Left ventricle myocardium inferior (tissue), 1 donor: ENCODE measurements at places on chromosomes 1 and 21. TPM values are rescaled to one million over a fixed set of nuclear protein-coding genes. Genes with fewer than 3 reads are reported as not detected.

DNA sequence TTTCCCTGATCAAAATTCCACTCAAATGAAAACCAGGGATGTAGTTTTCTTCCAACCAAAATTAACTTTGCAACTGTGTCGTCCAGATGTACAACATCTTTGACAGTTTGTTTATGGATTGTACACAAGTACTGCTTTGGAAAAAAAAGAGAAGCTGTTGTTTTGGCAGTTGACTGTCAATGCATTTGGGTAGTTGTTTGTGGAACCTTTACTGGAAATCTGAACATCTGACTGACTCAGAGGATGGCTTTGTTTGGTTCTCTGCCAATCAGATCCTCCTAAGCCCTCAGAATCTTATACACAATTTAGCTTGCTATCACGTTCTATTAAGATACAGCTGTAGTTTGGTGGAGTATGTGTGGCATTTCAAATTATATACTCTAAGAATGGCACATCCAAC lies 195.0 kb downstream of the KCNK2 start:
- DNase-seq, result no peak

DNA sequence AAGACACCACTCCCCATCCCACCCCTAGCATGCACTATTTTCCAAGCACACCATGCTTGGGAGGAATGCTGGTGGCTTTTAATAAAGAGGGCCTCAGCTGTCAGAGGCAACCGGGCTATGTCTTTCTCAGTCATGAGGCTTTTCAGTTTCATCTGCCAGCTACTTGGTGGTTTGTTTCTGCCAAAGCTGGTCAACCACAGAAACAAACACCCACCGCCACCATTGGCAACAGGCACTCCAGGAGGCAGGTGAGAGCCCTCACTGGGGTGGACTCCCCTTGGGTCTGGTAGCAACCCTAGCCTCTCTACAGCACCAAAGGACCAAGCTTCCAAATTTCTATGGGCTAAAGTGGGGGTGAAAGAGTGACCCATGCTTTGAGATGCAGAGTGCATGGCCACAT lies 54.3 kb upstream of the CD1D start:
- DNase-seq, result no peak

DNA sequence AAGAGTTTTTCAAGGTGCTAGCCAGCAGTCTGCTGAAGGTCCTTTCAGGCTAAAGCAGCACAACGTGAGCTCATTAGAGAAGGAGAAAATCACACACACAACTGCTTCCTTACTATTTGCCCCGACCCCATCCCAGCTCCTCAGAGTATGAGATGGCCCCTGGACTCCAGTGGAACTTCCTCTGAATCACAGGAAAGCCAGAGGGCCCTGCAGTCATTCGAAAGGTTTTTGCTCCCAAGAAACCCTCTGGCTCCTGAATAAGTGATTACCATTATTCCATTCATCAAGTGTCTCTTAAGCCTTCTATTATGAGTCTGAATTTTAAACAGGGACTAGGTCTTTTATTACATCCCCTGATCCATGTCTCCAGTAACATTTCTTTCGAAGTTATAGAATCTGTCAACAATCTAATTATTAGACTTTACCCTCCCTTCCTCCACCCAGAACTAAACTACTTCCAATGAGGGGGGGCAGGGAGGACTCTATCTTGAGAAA lies 14.6 kb downstream of the SIPA1L2 start:
- no peak for DNase-seq

The CATSPERE gene
- total RNA-seq, result 0.58 TPM

GRCh38 chr1:230792691-230793462 lies 45.7 kb downstream of the CAPN9 start:
- DNase-seq, result no peak

The IL19 gene
- not detected for total RNA-seq

DNA sequence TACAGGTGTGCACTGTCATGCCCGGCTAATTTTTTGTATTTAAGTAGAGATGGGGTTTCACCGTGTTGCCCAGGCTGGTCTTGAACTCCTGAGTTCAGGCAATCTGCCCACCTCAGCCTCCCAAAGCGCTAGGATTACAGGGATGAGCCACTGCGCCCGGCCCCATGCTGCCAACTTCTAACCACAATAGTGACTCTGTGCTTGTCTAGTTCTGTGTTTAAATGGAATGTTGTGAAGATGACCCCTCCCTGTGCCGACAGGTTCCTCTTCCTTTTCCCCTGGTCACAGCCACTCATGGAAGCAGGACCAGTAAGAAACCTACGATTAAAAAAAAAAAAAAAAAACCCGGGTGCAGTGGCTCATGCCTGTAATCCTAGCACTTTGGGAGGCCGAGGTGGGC lies 4.7 kb downstream of the MAP1LC3C start:
- DNase-seq, result no peak

DNA sequence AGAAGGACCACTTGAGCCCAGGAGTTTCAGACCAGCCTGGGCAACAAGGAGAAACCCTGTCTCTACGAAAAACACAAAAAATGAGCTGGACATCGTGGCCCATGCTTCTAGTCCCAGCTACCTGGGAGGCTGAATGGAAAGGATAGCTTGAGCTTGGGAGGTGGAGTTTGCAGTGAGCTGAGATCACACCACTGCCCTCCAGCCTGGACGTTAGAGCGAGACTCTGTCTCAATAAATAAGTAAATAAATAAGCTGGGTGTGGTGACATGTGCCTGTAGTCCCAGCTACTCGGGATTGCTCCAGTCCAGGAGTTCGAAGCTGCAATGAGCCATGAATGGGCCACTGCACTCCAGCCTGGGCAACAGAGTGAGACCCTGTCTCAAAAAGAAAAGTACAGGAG lies 3.6 kb downstream of the AKR1A1 start:
- no peak for DNase-seq

GRCh38 chr1:55056632-55056992 lies 17.3 kb downstream of the PCSK9 start:
- no peak for DNase-seq

DNA sequence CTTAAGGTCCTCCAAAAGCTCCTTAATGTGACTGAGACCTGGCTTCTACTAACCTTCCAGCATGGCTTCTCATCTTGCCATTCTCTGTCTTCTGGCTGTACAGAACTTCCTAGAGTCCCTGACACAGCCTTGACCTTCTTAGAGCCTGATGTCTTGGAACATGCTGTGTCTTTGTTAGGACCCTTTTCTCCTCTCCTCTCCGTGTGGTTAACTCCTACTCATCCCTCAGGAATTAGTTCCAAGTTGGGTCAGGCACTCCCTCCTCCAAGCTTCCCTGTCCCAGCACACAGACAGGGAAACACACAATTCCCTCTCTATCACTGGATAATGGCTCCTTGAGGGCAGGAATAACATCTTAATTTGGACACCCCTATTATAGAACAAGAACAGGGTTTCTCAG lies 275.4 kb upstream of the USP24 start:
- DNase-seq, result no peak

DNA sequence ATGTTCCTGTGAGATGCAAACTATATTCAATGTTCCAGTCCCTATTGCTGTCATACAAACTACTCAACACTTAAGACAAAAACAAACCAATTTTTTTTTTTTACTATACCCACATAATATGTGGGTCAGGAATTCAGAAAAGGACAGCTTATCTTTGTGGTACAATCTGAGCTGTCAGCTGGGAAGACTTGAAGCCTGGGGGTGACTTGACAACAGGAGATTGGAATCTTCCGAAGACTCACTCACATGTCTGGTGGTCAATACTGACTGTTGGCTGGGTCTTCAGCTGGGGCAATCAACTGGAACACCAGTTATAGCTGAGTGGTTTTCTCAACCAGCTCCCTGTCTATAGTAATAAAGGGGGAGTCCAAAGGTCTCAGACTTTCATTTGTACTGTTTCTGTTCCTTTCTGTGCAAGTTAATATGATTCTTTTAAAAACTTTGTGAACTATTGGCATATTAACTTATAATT lies 81.7 kb upstream of the ATP1B1 start:
- DNase-seq, result no peak

The HHIPL2 gene
- total RNA-seq, result not detected

The FAM151A gene
- total RNA-seq, result 0.80 TPM

GRCh38 chr1:202266061-202266765 lies 72.6 kb downstream of the LGR6 start:
- no peak for DNase-seq

DNA sequence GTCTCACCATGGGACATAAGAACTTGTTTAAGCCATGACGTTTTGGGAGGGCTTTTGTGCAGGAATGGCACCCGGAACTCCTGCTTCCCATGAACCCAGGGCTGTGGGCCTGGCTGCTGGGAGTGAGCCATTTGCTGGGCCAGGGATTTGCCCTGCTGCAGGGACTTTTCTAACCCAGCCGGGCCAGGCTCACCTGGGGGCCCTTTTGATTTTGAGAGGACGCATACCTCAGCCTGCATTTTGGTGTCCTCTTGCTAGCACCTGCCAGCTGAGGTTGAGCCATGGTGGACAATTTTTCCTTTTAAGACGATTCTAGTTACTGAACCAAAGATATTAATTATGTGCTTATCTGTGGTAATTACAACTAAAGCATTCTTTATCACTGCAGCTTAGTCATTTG lies 28.9 kb downstream of the GALNT2 start:
- DNase-seq, result no peak

- DNase-seq, result no peak
These were observed 324.9 kb downstream of the HHIPL2 start for GRCh38 chr1:222223010-222223409.

The CORT gene
- 0.19 TPM for total RNA-seq

DNA sequence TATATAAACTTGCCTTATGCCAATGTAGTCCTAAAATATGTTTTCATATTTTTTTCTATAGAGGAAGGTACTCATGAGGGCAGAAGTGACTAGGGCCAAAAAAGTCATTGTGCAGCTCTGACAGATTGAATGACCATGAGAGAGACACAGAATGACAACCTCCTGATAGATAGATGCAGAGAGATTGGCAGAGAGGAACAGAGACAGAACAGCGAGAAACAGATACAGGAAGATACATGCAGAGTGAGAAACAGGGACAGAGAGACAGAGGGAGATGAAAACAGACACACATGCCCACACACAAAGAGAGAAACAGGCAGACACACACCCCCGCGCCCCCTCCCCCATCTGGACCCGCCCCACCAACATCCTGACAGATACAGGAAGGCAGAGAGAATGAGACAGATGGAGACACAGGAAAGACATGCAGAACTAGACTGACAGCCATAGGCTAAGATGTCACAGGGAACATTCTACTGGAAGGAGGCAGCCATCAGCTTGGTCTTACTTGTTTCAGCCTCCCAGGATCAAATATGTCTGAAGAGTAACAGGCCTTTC lies 211.1 kb downstream of the ST6GALNAC3 start:
- DNase-seq, result no peak

The NLRP3 gene
- 0.66 TPM for total RNA-seq

- no peak for DNase-seq
These were observed 5.1 kb upstream of the RUNX3 start for GRCh38 chr1:24935196-24935526.

The TSPAN1 gene
- total RNA-seq, result 1.4 TPM

DNA sequence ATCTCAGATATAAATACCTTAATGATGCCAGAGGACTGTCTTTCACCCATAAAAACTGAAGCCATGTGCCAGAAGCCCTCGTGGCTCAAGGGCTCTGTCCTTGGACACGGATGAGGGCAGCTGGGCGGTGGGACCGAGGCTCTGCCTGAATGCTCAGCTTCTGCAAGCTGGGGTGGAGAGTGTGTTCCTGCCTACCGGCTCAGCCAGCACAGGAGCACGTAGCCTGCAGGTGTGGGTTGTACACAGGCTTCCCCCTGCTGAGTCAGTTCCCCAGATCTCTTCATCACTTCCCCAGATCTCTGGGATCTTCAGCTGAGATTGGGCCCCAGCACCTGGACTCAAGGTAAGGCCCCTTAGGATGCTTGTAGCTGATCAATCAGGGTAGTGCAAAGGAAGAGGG lies 15.4 kb downstream of the KCNJ15 start:
- DNase-seq, result no peak

DNA sequence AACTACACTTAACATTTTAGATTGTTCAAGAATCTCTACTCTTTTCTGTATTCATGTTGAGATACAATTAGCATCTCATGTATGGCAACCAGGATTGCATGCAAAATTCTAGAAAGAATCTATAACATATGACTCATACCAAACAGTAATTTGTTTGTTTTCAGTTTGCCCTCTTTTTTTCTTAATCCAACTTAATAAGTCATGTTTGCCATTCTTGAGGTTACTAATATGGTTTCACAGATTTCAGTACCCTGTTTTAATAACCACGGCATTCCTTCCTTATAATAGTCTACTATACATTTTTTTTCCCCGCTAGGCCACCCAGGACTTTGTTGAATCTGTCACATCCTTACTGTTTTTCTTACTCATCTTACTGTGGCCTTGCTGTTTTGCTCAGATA lies 140.8 kb downstream of the FMN2 start:
- no peak for DNase-seq

GRCh38 chr21:42388740-42389448 lies 7.0 kb downstream of the TMPRSS3 start:
- no peak for DNase-seq

DNA sequence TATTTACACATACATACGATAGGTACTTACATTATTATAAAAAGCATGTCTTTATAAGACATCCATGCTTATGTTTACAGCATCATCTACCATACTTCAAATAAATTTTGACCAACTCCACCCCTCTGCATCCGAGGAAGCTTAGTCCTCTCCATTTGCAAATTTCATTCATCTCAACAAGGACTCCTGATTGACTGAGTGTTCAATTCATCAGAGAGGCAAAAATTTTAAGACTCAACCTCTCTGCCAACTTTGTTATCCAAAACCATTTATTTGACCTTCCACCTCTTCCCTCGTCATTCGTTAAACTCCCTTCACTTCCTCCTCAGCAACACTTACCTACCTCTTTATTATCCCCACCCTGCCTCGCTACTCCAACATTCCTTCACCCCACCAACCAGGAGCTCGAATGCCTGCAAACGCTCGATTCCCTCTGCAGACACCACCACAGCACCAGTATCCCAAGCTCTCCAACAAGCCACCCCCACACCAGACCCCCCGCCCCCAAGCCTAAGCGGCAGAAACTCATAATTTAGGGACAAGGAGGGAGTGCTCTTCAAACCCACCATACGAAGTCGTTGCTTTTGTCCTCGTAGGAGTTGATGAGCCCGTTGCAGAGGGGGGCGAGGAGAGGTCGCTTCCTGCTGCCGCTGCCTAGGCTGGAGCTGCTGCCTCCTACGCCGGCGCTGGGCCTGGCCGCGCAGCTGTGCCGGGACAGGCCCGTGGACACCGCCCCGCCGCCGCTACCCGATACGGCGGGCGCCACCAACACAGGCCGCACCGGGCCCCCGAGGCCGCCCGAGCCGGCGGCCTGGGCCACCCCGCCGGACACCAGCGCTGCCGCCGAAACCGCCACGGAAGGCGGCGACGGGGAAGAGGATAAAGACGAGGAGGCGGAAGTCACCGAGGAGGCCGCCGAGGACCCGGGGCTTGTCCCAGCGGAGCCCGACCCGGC lies 803 bp downstream of the COP1 start:
- DNase-seq, result no peak

DNA sequence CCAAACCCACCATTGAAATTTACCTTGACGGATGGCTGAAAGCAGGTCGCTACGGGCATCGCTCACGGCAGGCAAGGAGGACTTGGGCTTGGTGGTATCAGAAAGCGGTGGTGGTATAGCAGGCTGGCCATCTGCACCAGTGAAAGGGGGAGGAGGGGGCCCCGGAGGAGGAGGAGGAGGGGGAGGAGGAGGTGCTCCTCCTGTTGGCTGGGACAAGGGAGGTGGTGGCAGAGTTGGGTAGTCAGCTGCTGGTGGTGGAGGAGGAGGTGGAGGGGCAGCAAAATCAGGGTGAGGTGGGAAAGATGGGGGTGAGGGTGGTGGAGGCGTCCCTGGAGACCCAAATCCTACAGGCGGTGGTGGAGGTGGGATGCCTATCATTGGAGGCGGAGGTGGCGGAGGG lies 17.2 kb downstream of the GPR3 start:
- no peak for DNase-seq

The ZNF593 gene
- 13.7 TPM for total RNA-seq

GRCh38 chr1:19250629-19251304 lies 557 bp downstream of the EMC1 start:
- no peak for DNase-seq
